ENCODE measurements at places on chromosomes 3 and 15.

GRCh38 chr3:111954228-111954990 is 24.4 kb upstream of the ABHD10 start:
- no peak for DNase-seq

- DNase-seq = no peak
Measured at GRCh38 chr3:88369337-88369736, 219.6 kb downstream of the C3orf38 start.

GRCh38 chr3:3799173-3800079 is at the start of gene LRRN1:
TSS of gene LRRN1 (plus strand) at chr3:3799431. CDS start at chr3:3844642, 45,211 bp downstream.
- peak; percentile 86 for DNase-seq

- DNase-seq = no peak
Measured at GRCh38 chr3:151101270-151101969, 16.0 kb downstream of the MED12L start.

DNA sequence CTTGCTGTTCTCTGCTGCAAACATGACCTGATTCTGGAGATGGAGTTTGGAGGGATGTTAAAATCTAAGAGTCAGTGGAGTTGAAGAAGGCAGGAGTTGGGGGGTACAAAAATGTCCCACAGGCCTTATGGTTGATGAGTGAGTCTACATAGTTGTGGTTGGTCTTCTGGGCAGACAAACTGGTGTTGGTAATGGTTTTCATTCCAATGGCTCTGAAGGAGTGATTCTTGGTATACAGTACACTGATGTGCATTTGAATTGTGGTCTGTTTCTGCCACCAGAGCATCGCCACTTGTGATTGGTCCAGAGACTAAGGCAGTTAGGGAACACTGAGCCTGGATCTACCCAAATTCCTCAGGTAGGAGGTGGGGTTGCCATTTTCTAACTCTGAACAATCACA is 514.1 kb upstream of the CFAP20DC start:
- DNase-seq = no peak

- no peak for DNase-seq
Measured at GRCh38 chr3:82002986-82003642, 241.7 kb upstream of the GBE1 start.

DNA sequence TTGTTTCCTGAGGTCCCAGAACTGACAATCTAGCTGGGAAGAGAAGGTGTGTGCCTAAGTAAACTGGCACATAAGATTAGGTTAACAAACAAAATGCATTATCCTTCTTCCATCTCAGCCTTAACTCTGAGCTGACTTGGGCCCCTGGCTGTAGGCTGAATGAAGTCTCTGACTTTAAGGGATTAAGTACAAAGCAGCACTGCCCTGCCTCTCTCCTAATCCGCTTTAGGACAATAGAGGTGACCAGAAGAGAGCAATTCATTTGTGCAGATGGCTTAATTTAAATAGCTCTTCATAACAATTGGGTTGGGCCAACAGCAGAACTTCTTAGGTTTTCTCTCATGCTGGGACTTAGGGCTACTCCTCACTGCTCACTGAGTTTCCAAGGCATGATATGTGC is 181.6 kb upstream of the SOX14 start:
- DNase-seq = no peak

DNA sequence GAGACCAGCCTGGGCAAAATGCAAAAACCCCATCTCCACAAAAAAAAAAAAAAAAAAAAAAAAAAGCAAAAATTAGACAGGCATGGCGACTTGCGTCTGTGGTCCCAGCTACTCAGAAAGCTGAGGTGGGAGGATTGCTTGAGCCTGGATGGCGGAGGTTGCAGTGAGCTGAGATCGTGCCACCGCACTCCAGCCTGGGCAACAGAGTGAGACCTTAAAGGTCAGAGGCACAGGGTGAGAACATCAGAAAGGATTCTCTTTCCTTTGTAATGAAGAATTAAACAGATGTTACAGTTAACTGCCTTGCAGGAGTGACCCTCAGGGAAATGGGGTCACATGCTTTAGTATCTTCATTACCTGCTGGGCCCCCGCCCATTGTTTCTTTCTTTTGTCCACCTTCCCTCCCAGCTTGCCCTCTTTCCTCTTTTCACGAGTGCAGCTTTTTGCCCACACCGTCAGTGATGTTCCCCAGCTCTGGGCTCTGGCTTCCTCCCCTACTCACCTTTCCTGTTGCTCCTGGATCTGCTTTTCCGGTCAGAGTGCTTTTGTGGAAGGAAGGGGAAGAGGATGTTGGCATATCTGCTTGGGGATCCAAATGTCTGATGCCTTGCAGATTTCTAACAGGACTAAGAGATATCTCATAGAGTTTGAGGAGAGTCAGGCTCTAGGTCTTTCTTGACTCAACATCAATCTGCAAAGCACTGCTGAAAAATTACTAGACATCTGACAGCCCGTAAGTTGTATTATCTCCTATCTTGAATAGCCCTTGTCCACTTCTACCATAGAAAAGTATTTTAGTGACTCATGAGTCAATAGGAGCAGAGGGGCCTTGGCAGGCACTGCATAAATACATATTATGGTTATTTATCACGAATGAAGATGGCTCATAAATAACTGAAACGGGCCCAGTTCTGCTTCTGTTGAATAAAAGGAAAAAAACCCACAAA is 35.6 kb upstream of the NDUFB4 start:
- DNase-seq = no peak

DNA sequence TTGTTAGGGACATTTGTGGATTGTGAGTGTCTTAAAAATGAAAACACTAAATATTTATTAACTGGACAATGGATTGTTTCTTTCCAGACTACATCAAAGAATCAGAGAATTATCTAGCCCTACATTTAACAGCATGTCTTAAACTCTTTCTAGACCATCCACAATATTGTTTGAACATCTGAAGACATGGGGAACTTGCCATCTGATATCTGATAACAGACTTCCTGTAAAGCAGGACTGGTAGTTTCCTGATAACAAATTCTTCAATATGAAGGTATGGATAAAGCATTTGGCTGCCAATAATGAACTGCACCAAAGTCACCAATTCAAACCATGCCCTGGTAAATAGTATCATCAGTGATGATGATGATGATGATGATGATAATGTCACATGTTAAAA is 26.2 kb upstream of the HACD2 start:
- DNase-seq = no peak

- DNase-seq = no peak
Measured at GRCh38 chr3:143215059-143215458, 95.5 kb downstream of the CHST2 start.

DNA sequence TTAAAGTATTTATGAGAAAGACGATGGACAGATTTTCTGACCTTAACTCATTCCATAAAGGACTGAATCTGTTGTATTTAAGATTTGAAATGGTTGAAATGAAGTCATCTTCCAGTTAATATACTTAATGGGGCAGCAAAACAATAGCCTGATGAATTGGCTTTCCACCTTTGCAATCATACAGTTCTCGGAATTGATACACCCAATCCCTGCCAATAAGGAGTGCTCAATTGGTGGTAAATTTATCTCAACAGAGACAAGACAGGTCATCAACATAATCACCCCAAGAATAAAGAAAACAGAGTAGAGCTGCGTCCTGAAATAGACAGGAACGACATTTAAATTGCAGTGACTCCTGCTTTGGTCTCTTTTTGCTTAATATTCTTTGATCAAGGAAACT is 11.2 kb downstream of the ANXA2 start:
- DNase-seq = no peak

Data from left forelimb (tissue), 1 donor.